RKO (cell line): ENCODE measurements at places on chromosomes 1 and 21.

DNA sequence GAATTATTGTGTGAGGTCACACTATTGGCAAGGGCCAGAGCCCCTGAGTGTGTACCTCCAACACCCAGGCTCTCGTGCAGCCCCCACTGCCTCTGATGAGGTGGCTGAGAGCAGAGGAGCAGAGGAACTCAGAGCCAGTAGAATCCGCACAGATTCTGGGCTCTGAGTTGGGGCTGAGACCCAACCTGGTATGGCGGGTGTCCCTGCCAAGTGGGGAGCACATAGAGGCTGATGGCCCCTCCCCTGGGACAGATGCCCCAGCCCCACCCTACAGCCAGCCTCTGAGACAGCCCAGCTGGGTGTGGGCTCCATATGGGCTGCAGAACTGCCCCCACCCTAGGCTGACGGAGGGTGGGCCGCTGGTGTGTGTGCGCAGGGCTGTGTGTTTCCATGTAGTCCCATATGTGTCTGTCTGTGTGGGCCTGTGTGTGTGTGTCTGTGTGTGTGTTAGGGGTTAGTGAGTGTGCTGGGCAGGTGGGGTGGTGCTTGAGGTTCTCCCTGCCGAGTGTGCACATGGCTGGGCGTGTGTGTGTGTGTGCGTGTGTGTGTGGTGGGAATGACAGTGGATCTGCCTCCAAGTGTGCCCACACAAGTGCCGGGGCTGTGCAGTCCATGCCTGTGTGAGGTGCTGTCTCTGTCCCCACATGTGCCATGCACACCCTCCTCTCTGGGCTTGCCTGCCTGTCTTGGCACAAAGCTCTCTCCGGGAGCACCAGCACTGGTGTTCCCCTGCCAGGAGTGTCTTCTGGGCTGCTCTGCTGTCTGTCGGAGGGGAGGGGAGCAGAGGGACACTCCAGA is 24.4 kb downstream of the FOXO6 start:
- no peak for DNase-seq

- no peak for DNase-seq
These were observed 163.8 kb downstream of the BACH1 start for GRCh38 chr21:29462479-29462878.

DNA sequence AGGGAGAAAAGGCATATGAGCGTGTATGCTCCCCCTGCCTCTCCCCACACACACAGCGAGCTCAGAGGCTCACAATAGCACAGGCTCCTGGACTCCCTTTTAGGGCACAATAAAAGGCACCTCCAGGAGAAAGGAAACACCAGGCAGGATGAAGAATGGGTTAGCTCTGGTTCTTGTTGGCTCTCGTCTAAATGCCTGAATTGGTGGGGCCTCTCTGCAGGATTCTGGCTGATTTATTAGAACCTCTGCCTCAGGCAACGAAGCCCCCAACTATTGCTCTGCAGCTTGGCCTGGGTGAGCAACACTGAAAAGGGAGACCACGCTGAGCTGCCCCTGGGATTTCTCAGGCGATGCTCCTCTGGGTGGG is 590.9 kb upstream of the PLXNA2 start:
- no peak for DNase-seq

DNA sequence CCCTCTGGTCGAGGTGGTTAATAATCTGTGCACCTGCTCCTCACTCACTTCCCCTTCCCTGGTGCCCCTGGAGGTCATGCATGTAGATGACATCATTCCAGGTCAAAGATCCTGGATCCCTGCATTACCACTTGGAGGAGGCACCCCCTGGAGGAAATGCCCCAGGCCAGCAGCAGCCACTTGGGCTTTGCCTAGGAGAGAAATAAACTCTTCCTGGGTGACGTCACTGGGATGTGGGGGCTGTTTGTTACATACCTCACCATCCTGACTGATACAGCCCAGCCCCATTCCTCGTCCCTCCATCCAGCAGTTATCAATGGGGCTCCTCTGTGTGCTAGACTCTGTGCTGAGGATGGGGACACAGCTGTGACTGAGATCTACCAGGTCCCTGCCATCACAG is 433.6 kb downstream of the PTPRU start:
- DNase-seq: no peak

DNA sequence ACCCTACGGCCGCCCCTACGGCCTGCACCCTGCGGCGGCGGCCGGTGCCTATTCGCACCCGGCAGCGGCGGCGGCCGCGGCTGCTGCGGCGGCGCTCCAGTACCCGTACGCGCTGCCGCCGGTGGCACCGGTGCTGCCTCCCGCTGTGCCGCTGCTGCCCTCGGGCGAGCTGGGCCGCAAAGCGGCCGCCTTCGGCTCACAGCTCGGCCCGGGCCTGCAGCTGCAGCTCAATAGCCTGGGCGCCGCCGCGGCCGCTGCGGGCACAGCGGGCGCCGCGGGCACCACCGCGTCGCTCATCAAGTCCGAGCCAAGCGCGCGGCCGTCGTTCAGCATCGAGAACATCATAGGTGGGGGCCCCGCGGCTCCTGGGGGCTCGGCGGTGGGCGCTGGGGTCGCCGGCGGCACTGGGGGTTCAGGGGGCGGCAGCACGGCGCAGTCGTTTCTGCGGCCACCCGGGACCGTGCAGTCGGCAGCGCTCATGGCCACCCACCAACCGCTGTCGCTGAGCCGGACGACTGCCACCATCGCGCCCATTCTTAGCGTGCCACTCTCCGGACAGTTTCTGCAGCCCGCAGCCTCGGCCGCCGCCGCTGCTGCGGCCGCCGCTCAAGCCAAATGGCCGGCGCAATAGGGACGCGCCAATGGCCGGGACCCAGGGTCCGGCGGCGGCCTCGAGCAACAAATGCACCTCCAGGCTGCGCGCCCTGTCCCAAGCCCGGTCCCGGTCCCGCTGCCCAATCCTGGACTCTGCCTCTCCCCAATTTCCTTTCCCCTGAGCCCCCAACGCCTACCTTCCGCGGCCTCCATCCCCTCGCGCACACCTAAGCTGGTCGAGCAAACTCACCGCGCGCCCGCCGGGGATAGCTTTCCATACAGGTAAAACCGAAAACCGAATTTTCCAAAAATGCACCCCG is 1.8 kb downstream of the FOXD3 start:
- no peak for DNase-seq
